CD4-positive, alpha-beta T cell treated with Interleukin-4 for 1 hour (primary cell): ENCODE measurements at places on chromosomes 1 and 21.

DNA sequence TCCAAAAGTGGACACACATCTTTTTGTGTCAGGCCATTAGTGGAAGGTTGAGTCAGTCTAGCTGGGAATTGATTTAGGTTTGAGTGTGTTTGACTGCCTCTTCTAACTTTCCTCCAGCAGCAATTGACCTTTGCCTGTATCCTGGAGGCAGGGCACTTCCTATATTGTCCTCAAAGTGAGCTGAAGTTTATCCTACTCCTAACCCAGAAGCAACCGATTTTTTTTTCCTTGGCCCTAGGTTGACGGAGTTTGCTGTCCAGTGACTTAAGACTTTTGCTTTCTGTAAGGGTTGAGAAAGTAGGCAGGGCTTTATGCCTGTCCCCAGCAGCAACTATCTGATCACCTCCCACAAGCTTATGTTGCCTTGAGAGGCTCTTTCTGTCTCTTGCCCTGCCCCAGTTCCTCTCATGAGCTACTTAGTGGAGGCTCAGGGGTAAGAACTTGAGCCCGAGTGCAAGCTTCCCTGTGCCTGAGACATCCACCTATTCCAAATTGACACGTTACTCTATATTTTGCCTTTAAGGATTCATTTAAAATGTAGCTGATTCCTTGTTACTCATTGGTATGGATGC, 30.9 kb downstream of the SLC35F3 start:
- no peak for DNase-seq

DNA sequence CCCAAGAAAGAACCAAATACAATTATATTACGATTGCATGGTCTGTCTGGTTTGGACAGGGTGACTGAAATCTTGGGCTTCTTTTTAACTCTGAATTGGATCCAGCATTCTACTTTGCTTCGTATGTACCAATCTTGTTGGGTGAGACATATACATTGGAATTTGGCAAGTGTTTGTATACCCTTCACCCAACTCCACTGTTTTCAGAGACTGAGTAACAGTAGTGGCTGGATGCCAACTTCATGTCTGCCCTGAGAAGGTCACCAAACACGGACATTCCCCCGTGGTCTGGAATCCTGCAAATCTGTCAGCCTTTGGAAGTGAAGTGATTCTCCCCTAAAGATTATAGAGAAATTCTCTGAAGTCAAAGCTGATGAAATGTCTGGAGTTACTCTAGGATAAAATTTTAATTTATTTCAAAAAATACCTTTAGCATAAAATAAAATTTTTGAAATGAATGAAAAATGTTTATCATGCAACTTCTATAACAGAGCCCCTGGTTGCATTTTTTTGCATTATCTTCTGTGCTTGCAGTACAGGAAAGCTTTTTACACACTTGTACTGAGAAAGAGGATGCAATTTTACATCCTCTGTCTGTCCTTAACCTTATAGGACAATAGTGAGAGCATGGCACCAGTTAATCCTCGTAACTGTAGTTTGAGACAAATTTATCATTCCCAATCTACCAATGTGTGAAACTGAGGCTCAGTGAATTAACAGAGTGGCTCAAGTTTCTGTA, 201.8 kb downstream of the DISC1 start:
- no peak for DNase-seq

- DNase-seq = no peak
Observed at GRCh38 chr1:48931506-48932192, 155.0 kb upstream of the BEND5 start.

- no peak for DNase-seq
Observed at GRCh38 chr1:203934027-203934426, 72.6 kb downstream of the SNRPE start.

DNA sequence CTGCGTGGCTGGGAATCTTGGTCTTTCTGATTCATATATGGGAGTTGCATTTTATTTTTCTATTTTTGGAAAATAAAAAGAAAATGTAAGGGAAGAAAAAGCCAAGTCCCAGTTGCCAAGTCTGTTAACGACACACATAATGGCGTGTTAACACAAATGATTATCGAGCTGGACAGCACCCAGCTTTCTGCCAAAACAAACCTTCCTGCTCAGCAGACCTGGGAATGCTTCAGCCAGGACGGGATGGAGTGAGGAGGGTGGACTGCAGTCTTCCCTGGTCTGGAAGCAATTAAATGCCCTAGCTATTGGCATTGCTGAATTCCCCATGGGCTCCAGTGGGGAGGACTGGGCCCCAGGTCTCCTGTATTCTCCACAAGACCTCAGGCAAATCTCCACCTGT, 184.2 kb upstream of the USP24 start:
- DNase-seq = no peak

DNA sequence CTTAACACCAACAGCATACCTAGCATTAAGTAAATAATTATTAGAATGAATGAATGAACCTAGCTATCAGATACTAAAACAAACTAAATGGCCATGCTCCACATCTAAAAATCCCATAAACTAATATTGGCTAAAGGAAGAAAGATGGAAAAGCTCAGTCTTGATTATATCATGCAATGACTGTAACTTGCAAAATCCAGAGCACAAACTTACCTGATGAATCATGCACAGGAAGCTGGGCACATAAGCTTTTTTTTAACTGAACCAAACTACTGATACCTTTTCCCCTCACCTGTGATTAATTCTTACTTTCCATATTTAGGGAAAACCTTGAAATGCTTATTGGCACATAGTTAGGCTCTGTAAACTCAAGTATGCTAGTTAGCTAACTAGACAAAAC, 70.2 kb downstream of the KIF14 start:
- no peak for DNase-seq

DNA sequence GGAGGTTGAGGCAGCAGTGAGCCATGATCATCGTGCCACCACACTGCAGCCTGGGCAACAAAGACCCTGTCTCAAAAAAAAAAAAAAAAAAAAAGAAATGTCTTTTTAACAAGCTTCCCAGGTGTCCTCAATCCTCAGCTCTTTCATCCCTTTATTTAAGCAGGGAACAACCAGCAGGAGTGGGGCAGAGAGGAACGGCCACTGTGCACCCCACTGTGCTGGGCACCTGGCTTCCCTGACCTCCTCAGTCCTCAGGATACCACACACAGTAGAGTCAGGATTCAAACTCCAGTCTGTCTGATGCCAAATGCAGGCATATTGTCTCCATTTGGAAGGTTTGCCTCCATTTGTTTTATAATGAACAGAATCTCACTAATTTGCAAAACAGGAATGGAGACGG, 19.8 kb upstream of the PTAFR start:
- DNase-seq = no peak

- DNase-seq = no peak
Observed at GRCh38 chr1:154842635-154843034, 27.4 kb downstream of the KCNN3 start.

- DNase-seq = no peak
Observed at GRCh38 chr1:206035027-206035426, 11.3 kb upstream of the CTSE start.

DNA sequence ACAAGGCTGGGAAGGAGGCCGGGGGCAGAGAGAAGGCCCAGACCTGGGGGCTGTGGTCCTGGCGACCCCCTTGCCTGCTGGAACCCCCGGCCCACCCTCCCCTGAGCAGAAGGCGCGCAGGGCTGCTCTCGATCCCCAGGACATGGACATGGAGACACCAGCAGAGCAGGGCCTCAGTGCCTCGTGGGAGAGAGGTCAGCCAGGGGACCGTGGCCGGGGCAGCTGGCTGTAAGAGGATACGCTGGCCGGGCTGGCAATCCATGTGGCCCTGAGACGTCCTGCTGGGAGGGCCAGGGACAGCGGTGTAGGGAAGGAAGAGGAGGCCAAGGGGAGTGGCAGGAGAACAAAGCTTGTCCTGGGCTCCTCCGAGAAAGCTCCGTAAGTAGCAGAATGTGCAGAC, 132.2 kb downstream of the CASZ1 start:
- DNase-seq = no peak

GRCh38 chr1:56081173-56081572, 498.2 kb downstream of the PLPP3 start:
- DNase-seq = no peak

- no peak for DNase-seq
Observed at GRCh38 chr1:63428815-63429214, 61.4 kb downstream of the ALG6 start.
